ENCODE measurements at places on chromosomes 3 and 15.

DNA sequence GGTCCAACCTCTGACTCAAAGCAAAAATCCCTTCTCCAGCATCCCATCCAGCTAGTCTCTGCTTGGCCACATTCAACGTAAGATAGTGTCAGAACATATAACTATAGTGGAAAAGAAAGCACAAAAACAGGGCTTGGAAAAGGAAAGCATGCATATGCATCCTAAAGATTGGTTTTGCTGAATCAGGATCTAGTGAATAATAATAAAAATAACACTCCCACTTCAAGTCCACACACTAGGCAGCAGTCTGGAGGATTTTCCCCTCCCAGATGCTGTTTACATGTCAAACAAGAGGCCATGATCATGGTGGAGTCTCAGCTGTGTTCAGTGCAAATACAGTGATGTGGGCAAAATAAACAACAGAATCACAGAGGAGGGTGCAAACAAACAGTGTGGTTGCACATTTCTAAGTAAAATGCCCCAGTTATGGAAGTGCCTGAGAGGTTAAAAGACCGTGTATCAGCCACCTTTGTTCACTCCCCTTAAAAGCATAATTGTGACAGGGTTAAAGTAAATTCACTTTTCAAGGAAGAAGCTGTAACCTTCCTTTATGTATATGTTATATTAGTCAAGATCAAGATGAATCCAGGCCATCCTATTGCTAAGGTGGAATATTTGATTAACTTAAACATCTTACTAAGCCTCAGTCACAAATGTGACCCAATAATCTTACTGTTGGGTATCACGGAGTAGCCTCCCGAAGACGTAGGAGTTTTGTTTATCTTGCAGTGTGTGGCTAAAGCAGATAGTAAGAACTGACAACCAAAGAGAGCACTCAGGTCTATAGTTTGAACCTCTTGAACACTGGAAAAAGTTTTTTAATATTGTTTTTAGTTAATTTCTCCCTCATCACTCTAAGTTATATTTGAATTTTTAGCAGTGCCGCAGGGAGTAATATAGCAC is 424.5 kb downstream of the SOX2 start:
- DNase-seq, result no peak

DNA sequence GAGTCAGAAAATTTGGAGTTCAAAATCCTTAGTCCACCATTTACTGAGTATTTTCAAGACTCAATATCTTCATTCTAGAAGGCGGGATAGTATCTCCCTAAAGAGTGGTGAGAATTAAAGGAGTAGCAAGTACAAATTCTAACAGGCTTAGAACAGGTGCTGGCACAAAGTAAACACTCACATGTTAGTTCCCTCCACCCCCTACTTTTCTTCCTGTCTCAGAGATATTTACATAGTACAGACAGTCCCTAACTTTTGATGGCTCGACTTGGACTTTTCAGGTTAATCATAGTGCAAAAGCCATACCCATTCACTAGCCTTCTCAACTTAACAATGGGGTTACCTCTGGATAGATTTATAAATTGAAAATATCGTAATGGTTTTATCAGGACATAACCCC is 476.2 kb upstream of the RASGRP1 start:
- DNase-seq, result no peak

DNA sequence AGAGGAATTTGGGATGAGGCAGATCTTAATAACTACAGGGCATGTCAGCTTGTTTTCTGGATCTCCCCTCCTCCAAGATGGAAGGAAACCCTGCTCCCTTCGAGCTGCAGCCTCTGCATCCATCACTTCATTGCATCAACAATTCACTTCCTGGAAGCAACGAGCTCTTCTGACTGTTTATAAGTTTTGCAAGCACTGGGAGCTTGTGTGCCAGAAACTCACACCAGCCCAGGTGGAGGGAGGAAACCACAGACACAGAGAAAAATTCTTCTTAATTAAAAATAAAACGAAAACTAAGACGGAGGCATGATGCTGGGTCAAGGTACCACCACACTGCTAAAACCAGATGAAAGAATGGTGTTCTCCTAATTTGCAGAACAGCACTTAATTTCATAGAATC is 10.6 kb downstream of the LRIG1 start:
- no peak for DNase-seq

GRCh38 chr3:158430448-158430847 is 140.5 kb upstream of the MLF1 start:
- no peak for DNase-seq

DNA sequence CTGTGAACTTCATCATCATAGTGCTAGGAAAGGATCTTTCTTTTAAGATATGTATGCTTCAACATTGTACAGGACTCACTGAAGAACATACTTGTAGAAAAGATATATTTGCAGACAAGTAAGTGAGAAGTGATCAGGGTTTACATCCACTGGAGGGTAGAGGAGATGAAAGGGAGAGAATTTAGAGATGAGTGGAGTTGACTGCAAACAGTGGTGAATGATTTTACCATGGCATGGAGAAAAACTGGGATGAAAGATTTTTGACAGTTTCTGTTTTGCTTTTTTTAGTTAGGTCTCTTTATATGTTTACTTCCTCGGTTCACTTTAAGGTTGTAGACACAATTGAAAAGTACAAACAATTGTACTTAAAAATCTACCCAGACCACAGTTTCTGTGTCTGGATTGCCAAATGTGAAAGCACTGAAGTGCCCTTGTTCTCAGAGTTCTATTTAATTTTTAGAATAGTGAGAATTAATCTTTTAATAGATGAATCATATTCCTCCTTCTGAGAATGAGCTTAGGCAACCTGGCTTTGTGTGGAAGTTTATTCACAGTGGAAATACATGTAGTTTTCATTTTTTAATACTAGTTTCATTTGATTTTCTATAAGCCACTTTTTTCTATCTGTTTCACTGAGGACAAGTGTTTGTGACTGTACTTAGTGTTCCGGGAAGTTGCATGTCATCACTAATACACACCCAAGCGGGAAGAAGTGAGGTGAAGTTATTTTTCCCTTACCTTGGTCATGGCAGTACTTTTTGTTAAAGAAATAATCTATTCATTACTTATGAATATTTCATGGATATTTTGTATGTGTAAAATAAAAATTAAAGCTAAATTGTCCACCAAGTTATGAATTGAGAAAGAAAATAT is 1.8 kb upstream of the GPR171 start:
- no peak for DNase-seq

- no peak for DNase-seq
These were observed 1.1 kb upstream of the FAM3D start for GRCh38 chr3:58667704-58668103.

GRCh38 chr3:186002884-186003472 is 65.2 kb upstream of the TRA2B start:
- no peak for DNase-seq

DNA sequence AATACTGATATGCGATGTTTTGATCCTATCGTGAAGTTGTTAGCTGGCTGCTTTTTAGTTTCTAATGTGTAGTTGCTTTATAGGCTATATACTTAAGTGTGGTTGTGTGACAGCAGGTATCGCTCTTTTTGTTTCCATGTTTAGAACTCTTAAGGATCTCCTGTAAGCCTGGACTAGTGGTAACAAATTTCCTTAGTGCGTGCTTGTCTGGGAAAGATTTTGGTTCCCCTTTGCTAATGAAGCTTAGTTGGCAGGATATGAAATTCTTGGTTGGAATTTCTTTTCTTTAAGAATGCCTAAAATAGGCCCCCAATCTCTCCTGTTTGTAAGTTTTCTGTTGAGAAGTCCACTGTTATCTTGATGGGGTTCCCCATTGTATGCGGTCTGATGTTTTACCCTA is 173.6 kb downstream of the DOCK3 start:
- no peak for DNase-seq

DNA sequence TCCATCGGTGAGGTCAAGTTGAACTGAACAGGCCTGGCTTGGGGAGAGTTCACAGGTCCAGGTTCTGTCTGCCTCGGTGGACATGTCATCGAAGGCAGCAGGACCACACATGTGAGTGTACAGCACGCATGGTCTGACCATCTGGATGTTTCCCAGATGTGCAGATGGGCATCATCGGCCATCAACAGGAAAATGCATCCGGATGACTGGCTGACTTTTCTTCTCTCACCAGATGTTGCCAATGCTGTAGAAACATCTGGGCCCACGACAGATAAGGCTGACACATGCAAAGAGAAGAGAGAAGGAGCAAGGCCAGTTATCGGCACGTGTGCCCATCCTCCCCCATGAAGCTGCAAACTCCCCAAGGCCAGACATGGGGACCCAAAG is 45.1 kb downstream of the NOX5 start:
- no peak for DNase-seq

- no peak for DNase-seq
These were observed 82.4 kb downstream of the WWTR1 start for GRCh38 chr3:149575213-149575960.

DNA sequence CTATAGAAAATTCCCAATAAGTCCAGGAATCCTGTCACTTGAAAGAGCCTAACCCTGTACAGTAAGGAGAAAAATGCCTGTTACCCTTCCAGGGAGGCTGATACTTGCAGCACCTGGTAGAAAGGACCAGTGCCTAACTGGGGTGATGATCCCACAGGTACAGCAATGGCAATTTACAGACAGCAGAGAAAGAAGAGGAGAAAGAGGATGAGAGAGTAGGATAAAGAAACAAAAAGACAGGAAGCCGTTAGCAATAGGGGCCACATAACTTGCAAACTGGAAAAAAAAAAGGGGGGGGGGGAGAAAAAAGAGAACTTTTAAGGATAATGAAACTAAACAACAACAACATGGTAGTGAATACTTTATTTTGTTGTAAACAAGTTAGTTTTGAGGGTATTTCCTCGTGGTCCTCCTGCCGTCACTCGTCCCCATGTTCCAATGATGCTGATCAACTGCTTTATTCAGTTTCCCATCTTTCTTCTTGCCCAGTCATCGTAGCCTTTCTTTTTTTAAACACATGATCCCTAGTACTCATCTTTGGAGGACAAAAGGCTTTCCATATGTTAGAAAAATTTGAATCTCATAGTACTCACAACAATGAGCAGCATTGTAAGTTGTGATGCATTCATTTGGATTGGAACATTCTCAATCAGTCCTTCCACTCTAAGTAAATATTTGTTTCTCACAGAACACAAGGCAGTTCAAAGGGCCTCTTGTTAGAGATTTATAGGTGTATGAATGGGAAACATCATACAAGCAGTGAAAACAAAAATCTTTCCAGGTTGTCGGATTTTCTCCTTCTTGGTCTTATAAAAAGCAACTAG is 8.6 kb downstream of the TM4SF1 start:
- DNase-seq, result no peak

- no peak for DNase-seq
These were observed 13.7 kb upstream of the U2SURP start for GRCh38 chr3:142987707-142988106.

DNA sequence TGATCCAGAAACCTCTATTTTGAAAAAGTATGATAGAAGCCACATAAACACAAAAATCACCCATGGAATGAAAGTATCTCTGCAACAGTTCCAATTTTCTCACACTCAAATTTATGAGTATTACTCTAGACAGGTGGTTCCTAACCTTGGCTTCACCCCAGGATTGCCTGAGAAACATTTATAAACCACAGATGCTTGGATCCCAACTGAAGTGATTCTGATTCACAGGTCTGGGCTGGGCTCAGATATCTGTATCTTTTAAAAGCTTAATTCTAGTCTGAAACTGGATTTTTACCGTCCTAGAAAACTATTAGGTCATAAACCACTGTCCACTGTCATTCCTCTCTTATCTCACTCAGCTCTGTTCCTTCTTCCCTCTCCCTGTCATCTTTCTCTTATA is 7.4 kb upstream of the SST start:
- DNase-seq, result no peak

GRCh38 chr15:23038726-23039142 is 635 bp downstream of the TUBGCP5 start:
- DNase-seq, result no peak

DNA sequence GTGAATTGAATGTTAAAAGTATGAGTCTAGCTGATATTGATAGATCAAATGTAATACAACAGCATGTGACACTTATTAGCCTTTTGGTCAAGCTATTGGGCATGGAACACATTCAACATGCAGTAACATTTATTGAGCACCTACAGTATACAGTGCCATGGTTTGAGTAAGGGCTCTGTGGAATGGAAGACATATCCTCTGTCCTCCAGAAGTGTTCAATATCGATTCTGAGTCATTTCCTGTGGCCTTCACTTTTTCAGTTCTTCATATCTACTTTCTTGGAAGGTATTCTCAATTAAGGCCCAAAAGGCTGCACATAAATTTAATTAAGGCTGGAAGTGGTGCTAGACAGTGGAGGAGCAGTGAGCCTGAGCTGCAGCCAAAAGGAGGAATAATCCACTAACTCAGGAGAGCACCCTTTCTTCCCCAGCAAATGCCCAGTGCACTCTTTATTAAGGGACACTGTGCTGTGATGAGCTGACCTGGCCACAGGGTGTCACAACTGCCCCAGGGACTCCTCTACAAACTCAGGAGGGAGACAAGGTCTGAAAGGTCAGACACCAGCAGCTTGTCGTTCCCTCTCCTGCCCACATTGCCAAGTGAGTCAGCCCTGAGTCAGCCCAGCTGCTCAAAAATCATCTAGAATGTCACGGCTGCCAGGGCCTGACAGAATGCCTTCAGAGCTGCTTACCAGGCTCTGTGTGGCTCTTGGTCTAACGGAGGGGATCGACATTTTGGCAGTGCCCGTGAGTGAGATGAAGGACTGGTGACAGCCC is 544.8 kb downstream of the AGBL1 start:
- no peak for DNase-seq

GRCh38 chr15:31483986-31484951 is 157.6 kb downstream of the KLF13 start:
- no peak for DNase-seq

DNA sequence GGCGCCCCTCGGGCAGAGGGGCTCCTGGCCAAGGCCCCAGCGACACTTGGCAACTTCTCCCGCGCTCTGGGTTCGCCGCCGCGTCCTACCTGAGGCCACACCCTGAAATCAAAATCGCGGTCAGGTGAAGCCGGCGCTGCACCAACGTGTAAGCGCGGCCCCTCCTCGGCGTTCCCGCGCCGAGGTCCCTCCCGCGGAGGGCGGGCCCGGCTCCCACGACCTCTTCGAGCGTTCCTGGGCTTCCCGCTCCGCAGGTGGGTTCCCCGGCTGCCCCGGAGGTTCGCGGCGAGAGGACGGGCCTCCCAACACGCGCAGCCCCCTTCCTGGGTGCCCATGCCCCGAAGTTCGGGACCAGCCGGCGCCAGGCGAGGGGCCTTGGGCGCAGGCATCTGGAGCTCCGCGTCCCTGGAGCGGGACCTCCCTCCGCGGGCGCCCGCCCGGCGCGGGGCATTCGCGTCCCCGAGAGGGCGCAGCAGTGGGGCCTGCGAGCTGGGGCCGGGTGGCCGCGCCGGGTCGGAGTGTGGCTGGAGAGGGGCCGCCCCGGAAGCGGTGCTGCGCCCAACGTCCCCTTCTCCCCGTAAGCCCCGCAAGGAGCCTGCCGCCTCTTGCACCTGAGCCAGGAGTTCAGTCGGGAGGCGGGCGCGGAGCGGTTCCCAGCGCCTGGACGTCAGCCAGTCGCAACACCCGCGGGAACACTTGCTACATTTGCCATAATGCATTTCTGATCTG is 13.7 kb downstream of the PAK6 start:
- no peak for DNase-seq

- no peak for DNase-seq
These were observed 52.3 kb upstream of the GALNT15 start for GRCh38 chr3:16122155-16122554.
